CD4-positive, CD25-positive, alpha-beta regulatory T cell (primary cell): ENCODE measurements at places on chromosomes 3 and 15. TPM values are rescaled to one million over a fixed set of nuclear protein-coding genes. Genes with fewer than 3 reads are reported as not detected.
A peak's percentile ranks its signal among the peaks of the same experiment; 100 is the strongest.

- DNase-seq, result no peak
These were observed 271.3 kb upstream of the RGMA start for GRCh38 chr15:93360318-93360717.

DNA sequence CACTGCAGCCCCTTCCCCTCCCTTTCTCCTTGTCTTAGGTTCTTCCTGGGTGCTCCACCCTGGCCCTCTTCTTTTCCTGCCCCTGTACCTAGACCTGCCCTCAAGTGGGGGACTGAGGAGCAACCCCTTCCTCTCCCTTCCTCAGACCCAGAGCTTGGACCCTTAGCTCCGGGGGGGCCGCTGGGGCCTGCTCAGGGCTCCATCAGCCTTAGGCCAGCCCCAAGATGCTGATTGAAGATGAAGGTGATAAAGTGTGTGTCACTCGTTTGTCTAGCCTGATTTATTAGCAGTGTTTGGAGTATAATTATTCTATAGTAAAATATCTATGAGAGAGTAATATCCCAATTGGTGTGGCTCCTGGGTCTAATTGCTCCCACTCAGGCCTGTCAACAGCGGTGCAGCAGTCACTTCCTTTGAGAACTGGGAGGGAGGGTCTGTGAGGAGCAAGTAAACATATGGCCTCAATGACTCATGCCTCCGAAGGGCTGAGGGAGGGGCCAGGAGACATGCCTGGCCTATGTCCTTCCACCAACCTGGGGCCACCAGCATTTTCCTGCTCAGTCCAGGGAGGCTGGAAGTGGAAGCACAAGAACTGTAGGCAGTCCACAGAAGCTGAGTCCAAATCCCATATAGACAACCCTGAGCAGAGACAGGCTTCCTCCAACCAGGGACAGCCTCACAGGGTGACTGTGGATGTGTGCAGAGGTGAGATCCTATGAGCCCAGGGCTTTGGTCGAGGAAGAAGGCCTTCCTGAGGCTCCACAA, 123.2 kb downstream of the DNAJB8 start:
- DNase-seq, result no peak

The CYP8B1 gene
- not detected for total RNA-seq

GRCh38 chr3:119013951-119014350, 20.7 kb downstream of the IGSF11 start:
- no peak for DNase-seq

DNA sequence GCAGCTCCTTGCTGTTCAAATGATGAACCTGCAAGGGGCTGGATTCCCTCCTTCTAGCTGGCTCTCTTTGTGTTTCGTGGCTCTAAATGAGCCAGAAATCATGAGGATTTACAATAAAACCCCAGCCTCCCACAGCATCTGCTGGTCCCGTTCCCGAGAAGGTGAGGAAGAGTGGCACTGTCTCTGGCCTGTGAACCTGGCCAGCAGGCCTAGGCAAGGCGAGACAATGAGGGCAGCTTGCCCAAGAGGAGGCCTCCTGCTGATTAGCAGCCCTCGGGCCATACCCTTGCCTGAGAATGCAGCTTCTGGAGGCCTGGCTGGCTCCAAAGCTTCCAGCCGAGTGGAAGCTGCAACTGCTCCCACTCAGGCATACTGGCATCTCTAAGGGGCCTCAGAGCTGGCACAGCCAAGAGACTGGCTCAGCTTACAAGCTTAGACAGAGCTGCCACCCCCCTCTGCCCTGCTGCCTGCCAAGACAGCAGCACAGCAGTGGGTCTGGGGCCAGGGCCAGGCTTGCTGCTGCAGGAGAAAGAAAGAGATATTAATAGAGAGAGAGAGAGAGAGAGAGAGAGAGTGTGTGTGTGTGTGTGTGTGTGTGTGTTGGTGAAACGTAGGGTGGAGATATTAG, 76.5 kb downstream of the HMG20A start:
- DNase-seq, result no peak

The GNAT1 gene
- total RNA-seq, result not detected

DNA sequence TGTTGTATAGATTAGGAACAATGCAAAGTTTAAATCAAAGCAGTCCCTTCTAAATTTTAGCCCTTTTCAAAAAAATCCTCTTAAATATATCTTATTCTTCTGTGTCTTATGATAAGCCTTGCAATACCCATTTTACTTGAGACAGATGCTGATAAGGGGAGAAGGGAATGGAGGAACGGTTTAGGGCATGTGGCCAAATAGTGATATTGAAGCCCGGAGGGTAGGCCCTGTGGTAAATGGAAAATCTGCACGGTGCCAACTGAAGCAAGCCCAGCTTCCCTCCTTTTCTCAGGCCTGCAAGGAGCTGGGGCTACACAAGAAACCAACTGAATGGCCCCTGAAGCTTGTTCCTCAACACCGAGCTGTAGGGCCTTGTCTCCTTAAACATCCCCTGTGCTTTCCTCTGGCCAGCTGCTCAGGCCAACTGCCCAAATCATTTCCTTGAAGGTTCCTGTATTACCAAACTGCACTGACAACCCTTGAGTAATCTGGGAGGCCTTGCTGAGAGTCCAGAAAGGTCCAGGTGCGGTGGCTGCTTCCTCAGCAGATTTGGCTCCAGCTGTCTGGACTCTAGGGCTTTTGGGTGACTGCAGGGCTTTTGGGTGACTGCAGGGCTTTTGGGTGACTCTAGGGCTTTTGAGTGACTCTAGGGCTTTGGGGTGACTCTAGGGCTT, 67.2 kb downstream of the NCEH1 start:
- DNase-seq, result no peak

DNA sequence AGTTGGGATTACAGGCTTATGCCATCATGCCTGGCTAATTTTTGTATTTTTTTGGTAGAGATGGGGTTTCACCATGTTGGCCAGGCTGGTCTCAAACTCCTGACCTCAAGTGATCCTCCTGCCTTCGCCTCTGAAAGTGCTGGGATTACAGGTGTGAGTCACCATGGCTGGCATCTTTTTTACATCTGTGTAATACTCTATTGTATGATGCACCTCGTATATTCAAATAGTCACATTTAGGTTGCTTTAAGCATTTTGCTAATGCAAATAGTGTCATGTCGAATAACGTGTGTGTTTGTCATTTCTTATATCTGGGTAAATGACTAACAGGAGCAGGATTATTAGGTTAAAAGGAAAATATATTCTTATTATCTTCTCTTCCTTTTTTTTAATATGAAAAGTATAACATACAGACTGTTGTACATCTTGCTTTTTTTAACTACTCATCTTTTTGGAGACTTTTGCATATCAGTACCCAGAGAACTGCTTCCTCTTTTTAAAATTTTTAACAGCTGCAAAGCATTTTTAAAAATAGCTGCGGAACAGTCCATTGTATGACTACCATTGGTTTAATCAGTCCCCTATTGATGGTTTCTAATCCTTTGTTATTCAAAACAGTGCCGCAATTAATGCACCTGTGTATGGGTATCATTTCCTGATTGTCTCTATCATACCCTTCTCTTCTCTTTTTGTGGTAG, 13.4 kb downstream of the SCAMP5 start:
- no peak for DNase-seq

GRCh38 chr3:161419555-161420333, 48.4 kb upstream of the SPTSSB start:
- no peak for DNase-seq

DNA sequence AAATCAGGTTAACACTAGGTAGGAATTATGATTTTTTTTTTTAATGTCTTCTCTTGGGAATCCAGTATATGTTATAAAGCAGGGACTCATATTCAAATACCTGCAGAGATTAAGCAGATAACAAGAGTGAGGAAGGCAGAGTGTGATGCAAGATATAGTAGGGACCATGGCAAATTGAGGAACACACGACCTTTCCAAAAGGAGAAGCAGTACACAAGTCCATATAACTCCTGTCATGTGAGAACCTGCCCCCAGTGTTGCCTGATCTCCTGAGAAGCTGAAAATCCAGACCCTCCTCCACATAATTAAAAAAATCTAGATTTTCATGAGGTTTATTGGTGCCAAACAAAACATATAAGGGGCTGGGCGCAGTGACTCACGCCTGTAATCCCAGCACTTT, 3.6 kb downstream of the RFC4 start:
- no peak for DNase-seq

The TNFAIP8L3 gene
- total RNA-seq, result not detected

DNA sequence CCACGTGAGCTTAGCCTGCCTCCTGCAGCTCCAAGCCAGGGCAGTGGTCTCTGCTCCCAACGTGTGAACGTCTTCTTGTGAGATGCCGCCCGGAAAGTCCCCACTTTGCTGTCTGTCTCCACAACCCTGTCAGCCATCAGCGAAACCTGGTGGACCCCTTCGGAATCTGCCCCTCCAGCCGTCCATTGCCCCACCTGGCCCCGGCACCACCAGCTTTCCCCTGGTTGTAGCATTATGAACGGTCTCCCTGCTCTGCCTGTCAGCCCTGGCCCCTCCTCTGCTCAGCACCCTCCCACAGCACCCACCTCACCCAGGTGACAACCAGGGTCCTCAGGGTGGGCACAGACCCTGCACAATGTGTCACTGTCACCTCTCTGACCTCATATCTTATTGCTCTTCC, 71.1 kb downstream of the HMCES start:
- no peak for DNase-seq

DNA sequence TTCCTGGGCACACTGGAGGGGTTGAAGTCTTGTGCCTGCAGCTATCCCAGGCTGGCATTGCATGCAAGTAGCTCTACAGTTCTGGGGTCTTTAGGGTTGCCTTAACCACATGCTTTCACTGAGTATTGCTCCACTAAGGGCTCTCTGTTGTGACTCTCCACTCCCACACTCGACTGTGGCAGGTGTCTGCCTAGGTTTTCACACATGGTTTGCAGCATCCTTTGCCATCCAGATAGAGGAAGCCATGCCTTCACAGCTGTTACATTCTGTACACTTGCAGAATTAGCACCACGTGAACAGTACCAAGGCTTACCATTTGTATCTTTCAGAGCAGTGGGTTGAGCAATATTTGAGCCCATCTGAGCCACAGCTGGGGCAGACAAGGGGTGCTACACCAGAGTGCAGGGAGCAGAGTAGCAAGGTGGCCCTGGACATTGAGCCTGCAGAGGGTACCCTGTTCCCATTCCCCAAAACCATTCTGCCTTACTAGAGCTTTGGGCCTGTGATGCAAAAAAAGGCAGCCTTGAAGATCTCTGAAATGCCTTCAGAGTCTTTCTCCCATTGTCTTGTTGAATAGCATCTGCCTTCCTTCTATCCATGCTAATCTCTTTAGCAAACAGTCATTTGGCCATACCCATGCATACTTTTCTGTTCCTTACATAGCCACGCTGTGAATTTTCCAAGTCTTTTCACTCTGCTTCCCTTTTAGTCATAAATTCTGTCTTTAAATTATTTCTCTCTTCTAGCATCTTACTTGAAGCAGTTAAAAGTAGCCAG, 95.2 kb upstream of the PLCL2 start:
- DNase-seq, result no peak

The TRAK1 gene
- 23.3 TPM for total RNA-seq

DNA sequence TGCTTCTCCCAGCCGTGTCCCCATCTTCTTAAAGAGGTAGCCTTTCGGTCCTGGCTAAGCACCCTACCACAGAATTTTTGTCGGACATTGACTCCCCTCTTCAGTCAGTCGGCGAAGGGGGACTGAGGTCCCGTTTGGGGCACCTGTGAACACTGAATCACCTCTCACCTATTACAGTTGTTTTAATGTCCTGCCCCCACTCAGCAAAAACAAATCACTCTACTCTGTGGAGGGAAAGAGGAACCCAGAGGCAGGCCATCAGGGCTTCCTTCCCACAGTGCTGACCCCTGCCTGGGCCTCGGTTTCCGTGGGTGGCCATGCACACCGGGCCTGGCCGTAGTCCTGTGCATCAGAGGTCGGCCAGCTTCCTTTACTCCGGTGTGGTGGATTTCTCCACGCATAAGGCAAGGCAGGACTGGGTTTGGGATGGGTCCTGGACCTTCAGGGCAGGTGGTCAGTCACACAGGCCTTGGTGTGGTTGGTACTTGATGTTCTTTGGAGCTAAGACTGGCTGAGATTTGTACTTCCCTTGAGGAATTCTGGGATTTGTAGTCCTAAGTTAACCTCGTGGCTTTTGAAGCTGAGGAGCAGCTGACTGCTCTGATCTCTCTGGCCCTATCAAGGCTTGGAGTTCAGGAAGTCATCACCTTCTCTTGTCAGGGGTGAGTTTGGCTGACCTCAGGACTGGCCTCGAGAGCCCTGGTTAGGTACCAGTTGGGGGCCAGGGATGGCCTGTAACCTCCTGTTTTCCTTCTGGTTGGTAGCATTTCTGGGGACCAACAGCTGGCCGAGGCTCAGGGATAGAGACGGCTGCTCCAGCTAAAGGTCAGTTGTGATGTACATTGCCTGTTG, 627 bp upstream of the FAM131A start:
- peak; percentile 25 for DNase-seq

DNA sequence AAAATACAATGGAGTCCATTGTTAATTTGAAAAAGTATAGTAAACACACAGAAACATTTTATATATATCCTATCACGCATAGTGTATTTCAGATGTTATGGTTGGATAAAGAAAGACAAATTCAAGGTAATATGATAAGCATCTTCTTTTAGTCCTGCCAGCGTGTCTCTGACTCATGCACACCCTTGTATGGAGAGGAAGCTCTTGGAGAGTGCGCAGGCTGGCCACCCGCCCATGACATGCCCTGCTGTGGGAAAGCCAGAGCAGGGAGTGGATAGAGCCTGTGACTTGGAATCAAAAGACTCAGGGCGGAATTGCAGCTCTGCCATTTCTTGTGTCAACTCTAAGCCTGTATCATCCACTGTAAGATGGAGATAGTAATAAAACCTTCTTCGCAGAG, 23.0 kb upstream of the COPG1 start:
- peak; percentile 58 for DNase-seq

- DNase-seq, result peak; percentile 85
These were observed 55.3 kb upstream of the CA12 start for GRCh38 chr15:63436872-63437375.

GRCh38 chr3:21463319-21463718, 287.7 kb downstream of the ZNF385D start:
- DNase-seq, result no peak

DNA sequence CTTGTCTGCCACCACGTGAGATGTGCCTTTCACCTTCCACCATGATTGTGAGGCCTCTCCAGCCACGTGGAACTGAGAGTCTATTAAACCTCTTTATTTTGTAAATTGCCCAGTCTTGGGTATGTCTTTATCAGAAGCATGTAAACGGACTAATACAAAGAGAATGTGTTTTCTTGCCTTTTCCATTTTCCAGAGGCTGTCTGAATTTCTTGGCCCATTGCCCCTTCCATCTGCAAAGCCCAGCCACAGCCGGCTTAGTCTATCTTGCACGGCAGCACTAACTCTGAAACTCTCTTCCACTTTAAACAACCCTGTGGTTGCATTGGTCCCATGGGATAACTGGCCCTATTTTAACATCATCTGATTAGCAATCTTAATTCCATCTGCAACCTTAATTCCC, 215.3 kb downstream of the LRTM1 start:
- DNase-seq, result no peak

DNA sequence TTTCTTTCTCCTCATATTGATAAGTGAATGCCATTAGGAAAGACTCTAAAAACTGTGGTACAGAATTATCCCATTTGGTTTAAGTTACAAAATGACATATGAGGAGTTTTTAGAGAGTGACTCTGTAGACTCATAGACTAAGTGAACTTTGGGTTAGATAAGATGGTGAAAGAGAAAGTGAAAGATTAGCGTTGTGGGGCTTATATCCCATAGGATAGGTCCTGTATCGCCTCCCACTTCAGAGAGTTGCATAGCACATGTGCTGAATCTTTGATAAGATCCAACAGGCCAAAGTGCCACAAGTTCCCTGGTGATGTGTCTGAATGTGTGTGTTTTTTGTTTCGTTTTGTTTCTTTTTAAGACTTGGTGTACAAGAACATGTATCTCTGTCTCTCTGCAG, 666.9 kb downstream of the MECOM start:
- no peak for DNase-seq

GRCh38 chr3:10764259-10765051, 51.6 kb upstream of the SLC6A11 start:
- no peak for DNase-seq

The ALDH1A2 gene
- total RNA-seq, result not detected
